Activated naive CD4-positive, alpha-beta T cell treated with anti-CD3 and anti-CD28 coated beads, Interleukin-2, amount 10 ng/mL, durations not matched to agents 7 days and 5 days (primary cell): ENCODE measurements at places on chromosomes 12 and 14.

- DNase-seq = no peak
Observed at GRCh38 chr14:57461777-57462320, 31.8 kb downstream of the CCDC198 start.

DNA sequence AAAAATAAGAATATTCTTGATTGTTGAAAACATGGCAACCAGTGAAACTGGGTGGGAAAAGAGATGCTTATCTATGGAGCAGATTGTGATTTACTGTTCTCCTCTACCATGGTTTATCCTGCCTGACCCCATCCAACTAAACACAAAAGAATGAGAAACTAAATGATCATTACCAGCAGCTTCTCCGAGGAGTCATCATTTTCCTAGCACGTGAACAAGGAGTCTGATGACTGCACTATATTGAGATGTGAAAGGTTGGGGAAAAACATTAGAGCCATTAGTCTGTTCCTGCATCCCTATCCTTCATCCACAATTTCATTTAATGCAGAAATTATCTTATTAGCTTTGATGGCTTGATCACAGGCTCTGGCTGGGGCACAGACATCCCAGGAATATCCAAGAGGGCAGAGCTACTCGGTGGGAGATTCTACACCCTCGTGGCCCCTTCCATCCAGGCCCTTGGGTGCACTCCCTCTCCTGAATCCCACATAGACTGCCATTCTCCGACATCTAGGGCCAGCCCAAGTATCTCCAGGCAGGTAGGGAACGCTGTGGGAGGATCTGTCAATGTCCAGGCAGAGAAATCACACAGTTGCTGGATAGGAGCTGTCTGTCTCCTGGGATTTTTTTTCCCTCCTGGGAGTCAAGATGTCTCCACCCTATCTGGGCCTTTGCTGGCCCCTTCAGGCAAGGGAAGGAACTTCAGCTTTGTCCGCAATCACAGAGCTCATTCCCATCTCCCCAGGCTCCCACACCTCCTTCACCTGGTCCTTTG, 43.3 kb upstream of the DHRS4 start:
- peak; percentile 26 for DNase-seq

GRCh38 chr14:64502456-64502855, 1.2 kb downstream of the ZBTB25 start:
- DNase-seq = peak; percentile 44

GRCh38 chr14:65344011-65344410, 68.5 kb upstream of the FUT8 start:
- no peak for DNase-seq

- DNase-seq = peak; percentile 66
Observed at GRCh38 chr12:133130808-133131128, 341 bp downstream of the ZNF10 start.

- no peak for DNase-seq
Observed at GRCh38 chr12:56037161-56037560, 4.6 kb upstream of the RPS26 start.

GRCh38 chr14:93011650-93012325, 88.8 kb downstream of the CHGA start:
- DNase-seq = no peak

DNA sequence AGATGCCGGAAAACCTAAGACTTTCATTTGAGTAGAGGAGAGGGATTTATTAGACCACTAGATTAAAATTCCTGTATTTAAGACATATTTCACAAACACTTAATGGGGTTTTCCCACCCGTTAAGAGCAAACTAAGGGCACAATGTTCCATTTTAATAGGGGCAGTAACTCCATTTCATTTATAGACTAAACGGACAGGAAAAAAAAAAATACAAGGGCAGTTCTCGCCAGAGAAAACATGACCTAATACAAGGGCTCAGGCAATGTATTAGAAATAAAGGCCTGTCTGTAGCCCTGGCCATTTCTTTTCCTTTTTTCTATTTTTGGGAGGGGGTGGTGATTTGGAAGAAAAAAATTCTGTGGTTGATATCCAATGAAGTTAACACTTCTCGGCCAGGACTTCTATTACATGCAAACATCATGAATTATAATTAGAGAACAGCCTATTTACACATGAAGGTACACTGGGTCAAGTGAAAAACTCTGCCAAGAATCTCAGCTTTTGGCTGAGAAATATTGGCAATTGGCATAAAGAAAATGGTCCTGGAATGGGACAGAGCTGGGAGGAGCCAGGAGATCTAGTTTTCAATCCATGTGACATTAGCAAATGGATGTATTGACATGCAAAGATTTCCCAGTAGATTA, 641.1 kb upstream of the TBX3 start:
- no peak for DNase-seq

DNA sequence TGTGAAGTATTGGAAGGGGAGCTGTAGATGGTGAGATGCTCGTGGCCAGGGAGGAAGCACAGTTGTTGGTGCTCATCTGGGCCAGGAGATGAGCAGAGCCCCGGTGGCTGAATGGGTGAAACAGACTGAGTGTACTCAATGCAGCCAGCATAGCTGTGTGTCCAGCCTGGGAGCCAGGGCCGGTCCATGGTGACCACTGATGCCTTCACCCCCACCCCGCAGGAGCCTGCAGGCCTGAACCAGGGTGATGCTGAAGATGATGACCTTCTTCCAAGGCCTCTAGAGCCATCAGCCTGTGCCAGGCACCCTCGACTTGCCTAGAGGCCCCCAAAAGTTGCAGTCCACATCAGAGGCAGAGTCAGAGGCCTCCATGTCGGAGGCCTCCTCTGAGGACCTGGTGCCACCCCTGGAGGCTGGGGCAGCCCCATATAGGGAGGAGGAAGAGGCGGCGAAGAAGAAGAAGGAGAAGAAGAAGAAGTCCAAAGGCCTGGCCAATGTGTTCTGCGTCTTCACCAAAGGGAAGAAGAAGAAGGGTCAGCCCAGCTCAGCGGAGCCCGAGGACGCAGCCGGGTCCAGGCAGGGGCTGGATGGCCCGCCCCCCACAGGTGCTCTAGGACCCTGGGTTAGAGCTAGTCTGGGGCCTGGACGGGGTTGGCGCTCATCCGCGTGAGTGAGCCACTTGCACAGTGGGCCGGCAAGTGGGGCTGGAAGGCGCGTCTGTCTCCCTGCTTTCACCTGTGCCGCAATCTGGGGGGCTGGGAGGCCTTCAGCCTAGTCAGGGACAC, 3.0 kb downstream of the TNFAIP2 start:
- no peak for DNase-seq

DNA sequence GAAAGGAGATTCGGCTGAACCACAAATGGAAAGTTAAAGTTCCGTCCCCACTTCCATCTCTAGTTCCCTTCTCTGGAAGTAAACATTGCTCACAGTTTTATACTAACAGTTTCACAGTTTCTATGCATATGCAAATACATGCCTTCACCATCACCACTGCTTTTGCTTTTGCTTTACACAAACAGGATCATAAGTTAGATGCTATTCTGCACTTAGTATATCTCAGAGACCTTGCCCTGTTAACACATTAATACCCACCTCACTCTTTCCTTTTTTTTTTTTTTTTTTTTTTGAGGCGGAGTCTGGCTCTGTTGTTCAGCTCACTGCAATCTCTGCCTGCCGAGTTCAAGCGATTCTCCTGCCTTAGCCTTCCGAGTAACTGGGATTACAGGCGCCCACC, 890 bp downstream of the TEP1 start:
- no peak for DNase-seq

- DNase-seq = no peak
Observed at GRCh38 chr12:105480162-105480561, 149.7 kb downstream of the C12orf75 start.

DNA sequence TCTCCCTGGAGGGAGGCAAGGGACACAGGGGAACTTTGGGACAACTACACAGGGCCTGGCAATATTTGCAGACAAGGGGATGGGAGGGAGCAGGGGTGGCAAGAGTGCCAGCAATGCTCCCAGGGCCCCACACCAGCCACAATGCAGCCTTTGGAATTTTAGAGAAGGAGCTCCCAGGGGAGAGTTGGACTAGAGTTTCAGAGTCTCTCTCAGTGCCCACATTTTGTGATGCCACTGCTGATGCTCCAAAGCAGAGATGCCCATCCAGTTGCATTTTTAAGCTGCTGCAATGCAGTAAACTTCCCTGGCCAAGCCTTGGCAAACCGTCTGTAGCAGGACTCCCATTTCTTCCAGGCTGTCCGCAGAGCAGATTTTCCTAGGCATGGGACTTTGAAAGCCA, 98.9 kb downstream of the ZFP36L1 start:
- DNase-seq = peak; percentile 3

GRCh38 chr12:91663310-91663709, 480.7 kb upstream of the DCN start:
- no peak for DNase-seq

DNA sequence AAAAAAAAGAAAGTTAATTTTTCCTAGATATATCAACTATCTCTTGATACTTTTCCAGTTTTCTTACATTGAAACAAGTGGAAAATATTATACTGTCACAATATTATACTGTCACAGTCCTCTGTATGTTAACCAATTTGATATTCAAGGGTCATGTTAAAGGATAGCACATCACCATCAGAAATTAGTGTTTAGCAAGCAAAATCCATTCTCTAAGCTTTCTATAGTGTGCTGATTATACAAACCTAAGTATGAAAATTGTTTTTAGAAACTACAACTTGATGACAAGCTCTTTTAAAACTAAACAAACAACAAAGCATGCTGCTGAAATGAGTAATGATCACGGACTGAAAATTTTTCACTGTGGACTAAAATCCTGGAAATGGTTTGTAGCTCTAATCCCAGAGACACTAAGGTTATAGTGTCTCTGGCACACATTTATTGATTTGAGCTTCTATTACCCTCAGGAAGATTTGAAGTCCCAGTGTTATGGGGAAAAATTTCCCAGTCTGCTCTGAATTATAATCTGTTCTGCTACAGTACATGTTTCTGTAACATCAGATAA, 9.7 kb downstream of the SPTSSA start:
- DNase-seq = no peak

DNA sequence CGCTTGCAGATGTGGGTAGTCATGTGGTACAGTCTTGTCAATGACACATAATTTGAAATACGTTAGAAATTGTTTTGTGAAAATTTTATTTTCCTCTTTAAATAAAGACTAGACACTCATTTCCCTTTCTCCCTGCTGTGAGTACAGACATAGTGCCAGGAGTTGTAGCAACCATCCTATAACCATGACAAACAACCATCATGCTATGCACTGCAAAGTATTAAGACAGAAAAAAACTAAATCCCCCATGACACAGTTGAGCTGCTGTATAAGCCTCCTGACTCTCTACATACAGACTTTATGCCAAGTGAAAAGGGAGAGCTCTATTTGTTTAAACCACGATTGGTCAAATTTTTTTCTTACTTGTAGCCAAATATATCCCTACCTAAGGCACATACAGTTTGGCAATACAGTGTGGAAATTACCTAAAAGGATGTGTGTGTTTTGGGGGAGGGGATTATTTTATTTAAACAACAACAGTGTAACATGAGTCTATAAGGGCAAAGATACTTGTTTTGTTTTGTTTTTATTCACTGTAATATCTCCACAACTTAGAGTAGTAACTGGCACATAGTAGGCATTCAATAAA, 45.0 kb upstream of the KRR1 start:
- DNase-seq = no peak

DNA sequence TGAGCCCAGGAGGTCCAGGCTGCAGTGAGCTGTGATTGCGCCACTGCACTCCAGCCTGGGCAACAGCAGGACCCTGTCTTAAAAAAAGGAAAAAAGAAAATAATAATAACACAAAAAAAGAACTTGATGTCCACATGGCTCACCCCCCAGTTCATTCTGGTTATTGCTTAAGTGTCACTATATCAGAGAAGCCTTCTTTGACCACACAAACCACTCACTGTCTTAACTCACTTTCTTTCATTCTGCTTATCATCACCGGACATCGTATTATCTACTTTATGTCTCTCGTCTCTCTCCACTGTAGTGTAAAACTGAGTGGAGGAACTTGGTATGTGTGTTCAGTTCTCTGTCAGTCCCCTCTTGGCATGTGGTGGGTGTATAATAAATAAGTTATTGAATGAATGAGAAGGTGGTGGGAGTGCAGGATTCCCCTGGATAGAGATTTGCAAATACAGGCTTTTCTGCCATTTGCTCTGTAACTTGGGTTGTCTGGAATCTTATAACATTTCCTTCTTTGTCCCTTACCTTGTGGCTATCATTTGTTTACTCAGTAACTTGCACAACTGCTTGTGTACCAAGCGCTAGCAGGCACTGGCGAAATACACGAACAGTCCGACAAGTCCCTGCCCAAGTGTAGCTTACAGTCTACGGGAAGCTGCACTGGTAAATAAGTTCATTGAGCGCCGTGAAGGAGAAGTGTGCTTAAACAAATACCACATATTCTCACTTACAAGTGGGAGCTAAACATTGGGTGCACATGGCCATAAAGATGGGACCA, 86.6 kb upstream of the TRAF3 start:
- DNase-seq = no peak
